Eye (tissue), 1 donor: ENCODE measurements at places on chromosomes 11 and 22.

- no peak for DNase-seq
These were observed 548.7 kb downstream of the OPCML start for GRCh38 chr11:132983641-132983978.

DNA sequence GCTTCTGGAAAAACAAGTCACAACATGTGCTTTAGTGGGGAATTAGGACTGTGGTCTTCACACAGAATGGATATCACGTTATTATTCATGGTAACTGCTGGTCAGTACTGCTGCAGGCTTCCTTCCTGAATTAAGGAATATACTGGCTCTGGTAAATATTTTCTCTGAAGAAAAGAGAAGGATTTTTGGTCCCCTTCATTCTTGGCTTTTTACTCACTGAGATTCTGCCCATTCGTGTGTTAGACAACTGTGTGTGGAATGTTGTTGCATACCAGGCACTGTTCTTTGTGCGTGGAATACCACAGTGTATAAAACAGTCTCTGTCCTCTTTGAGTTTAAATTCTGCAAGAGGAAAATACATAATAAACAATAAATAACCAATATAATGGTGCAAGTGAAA, 80.3 kb downstream of the ALX4 start:
- DNase-seq = no peak

- no peak for DNase-seq
These were observed 544.9 kb downstream of the TBC1D22A start for GRCh38 chr22:47307326-47307725.

DNA sequence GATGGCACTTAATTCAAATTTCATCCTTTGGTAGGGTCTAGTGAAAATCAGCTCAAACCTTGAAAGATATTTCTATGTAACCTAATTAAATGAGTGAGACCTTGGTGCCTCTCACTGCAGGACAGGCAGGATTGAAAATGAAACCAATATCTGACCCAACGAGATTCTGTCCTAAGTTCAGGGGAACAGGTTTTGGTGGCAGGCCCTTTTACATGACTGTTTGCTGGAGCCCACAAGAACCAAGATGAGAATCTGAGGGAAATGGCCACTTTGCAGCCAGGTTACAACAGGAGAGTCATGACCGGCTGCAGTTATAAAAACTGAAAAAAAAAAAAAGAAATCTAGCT, 130.2 kb downstream of the TRIM44 start:
- DNase-seq = no peak

- DNase-seq = no peak
These were observed 847.1 kb downstream of the OPCML start for GRCh38 chr11:132685174-132685611.

- DNase-seq = peak; percentile 73
These were observed 19.5 kb downstream of the TXN2 start for GRCh38 chr22:36461665-36462649.

GRCh38 chr11:65868076-65868667, 4.4 kb downstream of the EFEMP2 start:
- peak; percentile 64 for DNase-seq

- DNase-seq = no peak
These were observed 26.8 kb downstream of the MICAL2 start for GRCh38 chr11:12137005-12137690.

DNA sequence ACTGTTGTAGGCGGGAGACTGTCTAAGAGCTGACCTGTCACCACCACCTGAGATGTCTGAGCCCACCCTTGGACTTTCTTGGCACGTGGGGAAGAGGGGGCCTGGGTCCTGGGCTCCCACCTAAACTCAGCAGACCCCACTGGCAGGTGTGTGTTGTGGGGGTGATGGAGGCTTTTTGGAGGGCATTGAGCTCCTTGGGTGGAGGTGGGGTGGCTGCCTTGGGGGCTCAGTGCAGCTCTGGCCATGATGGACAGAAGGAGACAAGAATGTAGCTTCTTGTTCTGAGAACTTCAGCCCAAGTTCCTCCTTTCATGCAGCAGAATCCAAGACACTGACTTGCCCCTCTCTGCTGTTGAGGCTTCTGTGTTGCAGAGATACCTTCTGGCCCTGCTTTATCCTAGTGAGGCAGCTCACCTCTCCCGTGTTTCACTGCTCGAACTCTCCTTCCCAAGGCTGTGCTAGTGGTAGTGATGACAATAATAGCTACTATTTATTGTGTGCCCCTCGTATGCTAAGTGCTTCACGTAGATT, 116.6 kb upstream of the OR4B1 start:
- no peak for DNase-seq

GRCh38 chr22:35135165-35135564, 69.2 kb downstream of the ISX start:
- no peak for DNase-seq

DNA sequence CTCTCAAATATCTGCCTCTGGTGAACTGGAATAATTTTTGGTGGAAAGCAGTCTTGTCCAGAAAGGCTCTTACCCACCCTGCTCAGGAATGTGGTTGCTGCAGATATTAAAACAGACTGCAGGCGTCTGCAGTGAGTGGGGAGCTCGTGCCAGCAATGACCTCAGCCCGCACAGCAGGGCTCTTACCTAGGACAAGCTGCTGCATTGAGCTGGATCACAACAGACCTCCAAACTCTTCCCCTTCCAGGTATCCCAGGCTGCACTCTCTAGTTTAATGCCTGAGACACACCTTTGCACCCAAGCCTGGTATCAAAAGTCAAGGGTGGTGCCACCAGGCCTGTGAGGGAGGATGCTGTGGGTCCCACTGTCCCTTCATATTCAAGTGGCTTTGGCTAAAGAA, 69.7 kb upstream of the CDON start:
- peak; percentile 65 for DNase-seq
